ENCODE measurements at places on chromosomes 5 and 9.
A peak's percentile ranks its signal among the peaks of the same experiment; 100 is the strongest.

DNA sequence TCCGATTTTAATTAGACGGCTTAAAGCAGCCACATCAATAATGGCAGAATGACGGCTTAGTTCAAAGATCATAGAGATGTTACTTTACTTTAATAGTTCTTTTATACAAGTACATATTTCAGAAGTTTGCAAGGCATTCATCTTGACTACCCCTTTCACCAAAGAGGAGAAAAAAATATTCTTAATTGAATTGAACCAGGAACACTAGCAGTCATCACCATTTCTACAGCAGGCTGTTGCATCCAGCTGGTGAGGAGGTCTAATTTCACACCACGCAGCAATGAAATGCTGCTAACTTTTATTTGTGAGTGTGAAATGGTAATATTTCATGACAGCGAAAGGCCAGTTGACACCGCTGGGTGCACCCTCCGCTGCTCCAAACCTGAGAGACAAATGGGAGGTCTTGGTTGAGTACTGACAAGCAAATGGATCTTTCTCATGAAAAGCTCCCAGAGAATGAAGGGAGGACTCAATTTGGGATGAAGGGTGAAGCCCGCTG is 322.2 kb downstream of the GLIS3 start:
- DNase-seq = no peak

GRCh38 chr9:135681161-135681560 is 18.1 kb downstream of the LCN9 start:
- DNase-seq = no peak

DNA sequence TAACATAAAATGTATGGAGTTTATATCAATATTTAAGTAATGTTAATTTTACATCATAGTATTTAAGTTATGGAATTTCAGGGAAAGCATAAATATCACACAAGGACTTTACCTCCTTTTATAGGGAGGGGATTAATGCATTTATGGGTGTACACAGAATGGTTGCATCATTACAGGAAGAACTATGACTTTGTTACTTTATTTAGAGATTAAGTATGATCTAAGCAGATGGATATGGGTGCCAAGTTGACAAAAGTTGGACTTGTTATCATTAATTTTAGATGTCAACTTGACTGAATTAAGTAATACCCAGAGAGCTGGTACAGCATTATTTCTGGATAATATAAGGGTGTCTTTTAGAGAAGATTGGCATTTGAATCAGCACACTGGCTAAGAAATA is 160.5 kb upstream of the CDH10 start:
- no peak for DNase-seq

DNA sequence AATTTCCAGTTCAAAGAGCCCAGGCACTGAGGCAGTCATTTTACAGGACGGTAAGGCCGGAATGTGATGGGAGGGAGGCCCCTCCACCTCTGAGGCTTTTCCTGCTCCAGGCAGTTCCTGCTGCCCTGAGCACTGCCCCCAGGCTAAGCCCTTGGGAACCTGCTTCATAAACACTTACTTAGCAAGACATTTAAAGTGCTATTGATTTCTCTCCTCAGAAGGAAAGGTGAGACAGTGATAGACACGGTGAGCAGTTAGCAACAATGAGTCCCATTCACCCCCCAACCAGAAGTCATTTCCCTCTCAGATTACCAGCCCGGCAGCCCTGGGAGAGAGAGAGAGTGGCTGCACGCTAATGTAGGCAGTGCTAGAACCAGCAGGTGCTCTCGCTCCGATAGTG is 462.5 kb downstream of the SPOCK1 start:
- DNase-seq = peak; percentile 3
